ENCODE measurements at places on chromosomes 12 and 14.

DNA sequence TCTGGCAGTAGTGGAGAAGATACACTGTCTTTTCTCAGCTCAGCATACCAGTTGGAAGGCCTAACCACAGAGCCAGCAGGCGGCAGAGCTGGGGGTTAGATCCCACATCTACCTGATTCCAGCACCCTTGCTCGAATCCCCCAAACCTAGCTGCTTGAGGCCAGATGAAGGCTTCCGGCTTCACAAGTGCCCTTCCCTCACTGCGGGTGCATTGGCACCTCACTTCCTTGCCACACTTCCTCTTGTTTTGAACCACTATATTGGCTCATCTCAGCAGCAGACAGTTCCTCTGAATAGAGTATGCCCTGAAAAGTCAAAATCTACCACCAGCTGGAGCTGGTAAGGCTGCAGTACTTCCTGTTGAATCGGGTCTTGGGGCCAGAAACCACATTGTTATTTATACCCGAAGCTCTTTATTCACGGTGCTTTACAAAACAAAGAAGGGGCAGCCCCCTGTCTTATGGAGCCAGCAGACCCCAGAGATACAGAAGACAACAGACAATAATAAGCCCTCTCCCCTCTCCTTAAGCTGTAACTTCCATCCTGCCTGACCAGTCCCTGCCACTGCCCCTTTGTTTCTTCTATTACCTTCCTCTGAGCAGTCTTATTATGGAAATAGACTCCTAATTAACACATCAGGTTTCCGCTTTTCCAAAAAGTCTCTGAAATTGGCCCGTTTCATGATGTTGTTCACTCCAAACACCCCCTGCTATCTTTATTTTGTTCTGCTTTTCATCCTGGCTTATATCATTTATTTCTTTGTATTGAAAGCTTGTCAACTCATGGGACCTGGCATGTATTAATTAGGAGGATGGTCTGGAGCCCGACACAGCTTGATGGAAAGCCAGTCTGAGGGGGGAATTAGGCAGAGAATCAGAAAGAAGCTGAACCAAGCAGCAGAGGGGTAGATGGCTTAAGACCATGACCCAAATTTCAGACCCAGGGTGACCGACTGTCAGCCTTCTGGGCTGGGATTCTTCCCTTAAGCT, 233.5 kb downstream of the EFCAB11 start:
- peak; percentile 61 for DNase-seq

- DNase-seq, result no peak
These were observed 214.1 kb upstream of the PELI2 start for GRCh38 chr14:55904086-55904485.

- DNase-seq, result no peak
These were observed 32.4 kb downstream of the PLEKHG7 start for GRCh38 chr12:92735131-92735721.

- peak; percentile 14 for DNase-seq
These were observed 35.9 kb downstream of the TESC start for GRCh38 chr12:117063162-117063911.

DNA sequence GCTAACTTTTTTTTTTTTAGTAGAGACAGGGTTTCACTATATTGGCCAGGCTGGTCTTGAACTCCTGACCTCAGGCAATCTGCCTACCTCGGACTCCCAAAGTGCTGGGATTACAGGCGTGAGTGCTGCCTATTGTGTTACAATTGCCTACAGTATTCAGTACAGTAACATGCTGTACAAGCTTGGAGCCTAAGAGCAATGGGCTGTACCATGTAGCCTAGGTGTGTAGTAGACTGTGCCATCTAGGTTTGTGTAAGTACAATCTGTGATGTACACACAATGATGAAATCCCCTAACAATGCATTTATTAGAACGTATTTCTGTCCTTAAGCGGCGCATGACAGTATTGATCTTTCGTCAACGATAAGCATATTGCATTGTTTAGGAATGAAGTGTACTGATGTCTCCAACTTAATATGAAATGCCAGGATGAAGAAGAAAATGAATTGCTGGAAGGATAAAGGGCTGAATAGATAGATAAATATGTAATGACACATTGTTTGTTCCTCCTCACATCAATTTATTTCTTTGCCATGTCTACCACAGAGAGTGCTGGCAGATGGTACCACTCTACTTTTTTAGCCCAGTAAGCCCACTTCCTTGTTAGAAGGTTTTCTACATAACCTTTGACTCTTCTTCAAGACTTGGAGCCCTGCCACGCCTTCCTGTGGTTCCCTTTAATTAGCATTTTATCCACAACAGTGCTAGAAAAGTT, 467.5 kb downstream of the VRK1 start:
- no peak for DNase-seq

- no peak for DNase-seq
These were observed 42.6 kb downstream of the ATP23 start for GRCh38 chr12:57983858-57984505.

- DNase-seq, result no peak
These were observed 981 bp downstream of the FLVCR2 start for GRCh38 chr14:75579338-75579864.

DNA sequence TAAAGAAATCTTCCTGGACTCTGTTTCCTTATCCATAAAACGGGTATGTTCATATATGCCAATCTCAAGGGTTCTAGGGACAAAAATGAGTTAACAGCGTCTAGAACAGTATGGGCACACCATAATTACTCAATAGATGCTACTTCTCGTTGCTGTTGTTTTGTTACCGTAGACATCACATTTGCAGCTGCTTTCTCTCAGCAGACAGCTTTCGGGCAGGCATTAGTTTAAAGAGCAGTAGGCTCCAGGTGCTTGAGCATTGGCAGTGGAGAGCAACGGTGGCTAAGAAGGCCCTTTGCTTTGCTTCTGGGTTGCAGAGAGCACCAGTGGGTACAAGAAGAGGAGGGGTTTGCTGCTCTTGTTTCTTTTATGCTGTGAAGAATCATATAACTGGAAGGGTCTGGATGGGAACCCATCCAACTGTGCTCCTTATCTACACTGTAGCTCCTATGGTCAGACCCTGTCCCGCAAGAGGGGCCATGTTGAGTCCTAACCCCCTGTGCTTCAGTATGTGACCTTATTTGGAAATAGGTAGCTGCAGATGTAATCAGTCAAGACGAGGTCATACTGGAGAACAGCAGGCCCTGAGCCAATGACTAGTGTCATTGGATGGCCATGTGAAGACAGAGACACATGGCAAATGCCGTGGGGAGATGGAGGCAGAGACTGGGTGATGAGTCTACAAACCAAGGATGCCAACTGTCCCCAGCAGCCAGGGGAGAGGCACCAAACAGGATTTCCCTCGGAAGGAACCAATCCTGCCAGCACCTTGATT, 120.0 kb downstream of the RBM19 start:
- no peak for DNase-seq

GRCh38 chr14:103556946-103557758, 5.3 kb downstream of the BAG5 start:
- no peak for DNase-seq

GRCh38 chr14:59711080-59711479, 134.5 kb upstream of the CCDC175 start:
- no peak for DNase-seq

DNA sequence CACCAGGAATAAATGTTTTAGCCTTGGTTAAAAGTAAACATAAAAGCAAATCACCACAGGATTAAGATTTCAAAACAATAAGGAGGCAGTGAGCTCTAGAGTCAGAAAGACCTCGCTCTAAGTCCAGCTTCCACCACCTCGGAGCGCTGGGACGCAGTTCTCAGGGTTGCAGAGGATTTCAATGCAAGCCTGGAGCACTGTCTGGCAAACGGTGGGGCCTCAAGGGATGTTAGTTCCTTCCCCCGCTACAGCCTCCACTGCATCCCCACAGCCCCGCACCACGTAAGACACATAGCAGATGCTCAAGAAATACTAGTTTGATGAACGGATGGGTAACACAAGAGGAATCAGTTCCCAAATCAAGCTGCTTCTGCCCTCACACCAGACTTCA, 39.3 kb upstream of the TMCC3 start:
- no peak for DNase-seq

DNA sequence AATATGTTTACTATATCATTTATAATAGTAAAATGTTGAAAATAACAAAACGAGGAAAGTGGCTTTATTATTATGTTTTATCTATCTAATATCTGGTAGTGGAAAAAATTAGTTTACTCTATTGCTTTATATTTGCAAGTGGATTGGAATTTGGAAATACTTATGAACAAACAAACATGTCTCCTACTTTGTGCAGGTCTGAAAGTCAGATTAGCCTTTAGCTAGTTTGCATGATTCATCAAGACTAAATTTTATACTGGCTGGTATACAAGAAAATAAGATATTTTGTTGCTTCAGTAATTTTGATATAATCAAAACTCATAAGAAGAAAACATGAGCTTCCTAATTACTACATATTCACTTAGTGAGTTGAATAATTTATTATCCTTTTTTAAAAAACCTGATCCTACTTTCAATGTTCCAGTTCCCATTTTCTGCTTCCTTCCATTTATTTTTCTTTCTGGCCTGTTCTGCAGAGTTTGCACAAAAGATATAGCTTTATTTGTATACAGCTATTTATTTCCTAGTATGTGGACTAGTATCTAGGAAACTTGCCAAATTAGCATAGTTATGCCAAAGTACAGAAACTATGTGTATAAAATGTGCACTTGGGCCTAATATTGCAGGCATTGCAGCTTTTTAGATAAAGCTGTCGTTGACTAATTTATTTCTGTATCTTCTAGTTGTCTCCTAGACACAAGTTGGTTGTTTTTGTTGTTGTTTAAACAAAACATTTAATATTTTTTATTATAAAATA, 122.0 kb downstream of the AKAP6 start:
- no peak for DNase-seq

DNA sequence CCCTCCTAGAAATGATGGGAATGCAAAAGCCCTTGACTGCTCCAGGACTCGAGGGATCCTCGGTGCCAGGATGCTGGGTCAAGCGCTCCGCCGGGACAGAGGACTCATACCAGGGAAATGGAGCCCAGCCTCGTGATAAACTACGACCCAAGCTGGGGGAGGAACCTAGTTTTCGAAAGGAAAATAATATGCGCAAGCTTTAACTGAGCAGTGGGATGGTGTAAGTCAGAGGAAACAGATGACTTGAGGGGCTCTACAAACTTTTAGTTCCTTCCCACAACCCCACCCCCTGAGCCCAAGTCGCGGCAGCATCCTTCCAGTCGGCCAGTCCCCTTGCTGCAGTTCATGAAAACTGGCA, 654 bp upstream of the SUPT16H start:
- DNase-seq, result no peak

- DNase-seq, result no peak
These were observed 15.2 kb upstream of the CCT2 start for GRCh38 chr12:69570000-69570516.

DNA sequence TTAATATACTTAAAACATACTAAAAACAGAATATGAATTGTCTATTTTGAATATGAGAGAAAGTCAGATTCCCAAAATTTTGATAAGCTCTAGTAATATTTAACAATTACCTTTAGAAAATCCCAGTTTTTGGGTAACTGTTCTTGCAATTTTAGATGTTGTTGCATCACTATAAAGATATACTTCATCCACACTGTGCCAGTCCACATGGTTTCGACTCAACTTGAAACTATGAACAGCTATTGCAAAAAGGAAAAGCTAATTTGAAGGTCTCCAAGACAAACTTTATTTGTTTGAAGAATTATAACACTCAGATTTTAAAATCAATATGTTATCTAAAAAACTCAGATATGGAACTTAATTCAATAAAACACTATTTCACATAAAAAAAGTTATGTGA, 59.9 kb downstream of the DDHD1 start:
- no peak for DNase-seq
